ENCODE measurements at places on chromosomes 6 and 20.

GRCh38 chr6:9437836-9438235, 977.0 kb downstream of the TFAP2A start:
- no peak for DNase-seq

GRCh38 chr6:1612299-1612973, 2.7 kb downstream of the FOXC1 start:
- no peak for DNase-seq

DNA sequence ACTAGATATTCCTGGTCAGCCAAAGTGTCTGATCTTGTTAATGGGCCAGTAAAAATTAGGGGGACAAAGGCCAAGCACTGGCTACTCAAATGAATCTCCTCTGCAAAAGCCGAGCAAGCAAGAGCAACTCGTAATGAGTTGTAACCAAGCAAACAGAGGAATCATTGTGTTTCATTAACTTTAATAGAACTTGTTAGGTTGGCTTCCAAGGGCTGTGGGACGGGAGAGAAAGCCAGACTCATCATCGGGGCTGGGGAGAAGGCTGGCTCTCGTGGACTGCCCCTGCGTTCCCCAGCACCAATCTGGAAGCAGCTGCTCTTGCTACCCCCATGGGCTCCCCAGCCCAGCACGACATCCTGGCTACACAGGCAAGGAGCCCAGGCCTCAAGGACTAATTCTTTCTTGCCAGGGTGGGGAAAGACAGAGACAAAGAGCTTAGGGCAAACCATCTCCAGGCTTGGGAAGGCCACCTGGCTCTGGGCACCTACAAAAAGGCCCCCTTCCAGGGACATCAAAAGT, 10.5 kb upstream of the SCUBE3 start:
- no peak for DNase-seq

DNA sequence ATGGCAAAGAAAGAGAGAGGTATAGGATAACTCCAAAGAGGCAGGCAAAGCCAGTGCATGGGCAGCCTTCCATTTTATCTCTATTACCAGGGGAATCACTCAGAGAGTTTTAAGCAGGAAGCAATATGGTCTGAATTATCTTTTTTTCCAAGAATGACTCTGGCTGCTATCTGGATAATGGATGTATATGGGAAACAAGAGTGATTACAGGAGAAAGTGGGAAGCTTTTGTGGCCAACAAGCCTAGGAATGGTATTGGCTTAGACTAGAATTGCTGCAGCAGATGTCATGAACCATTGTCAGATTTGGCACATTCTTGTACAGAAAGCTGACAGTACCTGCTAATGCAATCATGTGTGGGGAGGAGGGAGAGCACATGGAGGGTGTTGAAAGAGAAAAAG, 73.0 kb upstream of the BTBD3 start:
- no peak for DNase-seq

- DNase-seq = no peak
These were observed 175.1 kb upstream of the PDE10A start for GRCh38 chr6:165837948-165838745.

DNA sequence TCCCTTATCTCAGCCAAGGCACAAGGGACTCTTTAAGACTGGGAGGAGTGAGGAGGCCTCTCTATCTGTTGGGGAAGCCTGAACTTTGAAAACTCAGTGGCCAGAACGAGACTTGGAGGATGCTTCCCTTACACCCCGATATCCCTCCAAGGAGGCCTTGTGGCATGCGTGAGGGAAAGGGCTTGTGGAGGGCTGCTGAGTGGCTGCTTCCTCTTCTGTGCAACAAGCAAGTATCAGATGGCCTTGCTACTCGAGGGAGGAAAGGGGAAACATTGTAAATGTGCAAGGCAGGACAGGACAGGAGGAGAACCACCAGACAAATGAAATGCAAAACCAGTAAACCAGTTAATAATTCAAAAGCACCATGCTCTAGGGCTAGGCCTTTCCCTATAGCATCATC, 306.5 kb upstream of the MAP3K7 start:
- DNase-seq = no peak

DNA sequence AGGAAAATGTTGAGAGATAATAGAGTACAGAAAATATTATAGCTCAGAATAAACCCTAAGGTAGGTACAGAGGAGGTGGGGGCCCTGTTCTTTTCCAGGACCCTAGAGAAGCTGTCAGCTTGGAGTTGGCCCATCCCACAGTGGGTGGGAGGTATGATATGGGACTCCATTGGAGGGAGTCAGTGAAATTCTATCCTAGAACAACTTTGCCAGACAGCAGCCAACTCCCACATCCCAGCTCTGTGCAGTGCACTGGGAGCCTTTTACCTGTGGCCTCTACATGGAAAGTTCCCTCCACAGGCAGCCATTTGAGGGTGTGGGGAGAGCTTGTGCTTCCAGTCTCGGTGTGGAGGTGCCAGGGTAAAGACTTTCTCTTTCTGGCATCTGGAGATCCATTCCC, 36.8 kb upstream of the CLIC5 start:
- no peak for DNase-seq

GRCh38 chr6:81562169-81562568, 190.3 kb downstream of the TENT5A start:
- DNase-seq = no peak

DNA sequence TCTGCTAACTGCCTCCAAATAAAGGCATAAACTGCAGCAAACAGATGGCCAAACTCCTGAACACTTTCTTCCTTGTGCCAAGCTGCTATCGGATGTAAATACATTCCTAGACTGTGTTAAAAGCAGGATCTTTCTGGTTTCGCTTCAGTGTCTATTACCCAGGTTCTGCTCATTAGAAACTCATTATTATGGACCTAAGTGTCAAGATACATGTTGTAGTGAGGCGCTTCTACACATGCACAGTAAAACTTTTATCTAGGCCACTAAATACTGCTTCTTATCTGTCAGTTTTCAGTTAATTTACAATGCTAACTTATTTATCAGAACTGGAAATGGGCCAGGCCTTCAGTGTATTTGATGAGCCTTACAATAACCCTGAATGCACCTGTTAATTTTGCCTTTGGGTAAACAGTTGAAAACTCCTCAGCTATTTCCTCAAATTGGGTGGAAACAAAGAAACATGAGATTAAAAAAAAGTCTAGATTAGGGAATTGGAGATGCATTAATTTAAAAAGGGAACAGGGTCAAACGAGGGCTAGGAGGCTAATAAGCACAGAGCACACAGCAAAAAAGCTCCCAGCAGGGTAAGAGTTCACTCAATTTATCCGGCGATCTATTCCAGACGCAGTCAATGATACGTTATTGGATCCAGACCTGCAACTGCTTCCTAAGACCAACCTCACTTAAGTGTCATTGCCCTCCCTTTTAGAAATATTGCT, 240.6 kb downstream of the FOXC1 start:
- DNase-seq = no peak

DNA sequence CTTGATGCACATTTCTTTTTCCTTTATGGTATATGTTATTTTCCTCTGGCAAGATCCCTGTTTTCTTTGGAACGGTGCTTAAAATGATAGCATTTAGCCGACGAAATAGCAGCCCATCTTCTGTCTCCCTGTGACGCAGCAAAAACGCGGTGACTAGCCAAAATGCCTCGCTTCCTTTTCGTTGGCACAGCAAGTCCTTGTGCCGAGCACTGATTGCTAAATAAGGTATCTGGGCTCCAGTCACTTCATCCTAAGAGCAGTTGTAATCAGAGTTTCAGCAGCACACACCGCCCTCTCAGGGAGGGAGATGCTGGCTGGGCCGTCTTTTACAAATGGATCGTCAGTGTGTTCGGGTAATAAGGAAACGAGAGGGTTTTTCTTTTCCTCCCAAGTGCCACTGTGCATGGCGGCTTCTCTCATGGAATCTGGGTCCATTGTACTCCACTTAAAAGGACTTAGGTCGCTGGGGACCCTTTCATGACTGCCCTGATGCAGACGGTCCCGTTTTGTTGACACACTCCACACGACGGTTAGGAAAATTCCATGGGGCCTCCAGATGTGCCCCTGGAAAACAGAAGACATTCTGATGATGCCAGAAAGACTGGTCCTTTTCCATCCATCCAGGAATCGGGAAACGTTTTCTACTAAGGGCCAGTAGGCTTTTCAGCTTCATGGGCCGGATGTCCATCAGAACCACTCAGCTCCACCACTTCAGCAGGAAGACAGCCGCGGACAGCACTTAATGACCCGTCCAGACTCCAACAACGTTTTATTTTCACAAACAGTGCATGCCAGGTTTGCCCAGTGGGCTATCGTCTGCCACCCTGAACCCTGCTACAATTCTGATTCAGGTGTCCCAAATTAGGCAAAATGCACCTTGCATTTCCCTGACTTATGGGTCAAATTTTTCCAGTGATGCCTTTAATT, 185.5 kb downstream of the CDH4 start:
- DNase-seq = peak; percentile 61

DNA sequence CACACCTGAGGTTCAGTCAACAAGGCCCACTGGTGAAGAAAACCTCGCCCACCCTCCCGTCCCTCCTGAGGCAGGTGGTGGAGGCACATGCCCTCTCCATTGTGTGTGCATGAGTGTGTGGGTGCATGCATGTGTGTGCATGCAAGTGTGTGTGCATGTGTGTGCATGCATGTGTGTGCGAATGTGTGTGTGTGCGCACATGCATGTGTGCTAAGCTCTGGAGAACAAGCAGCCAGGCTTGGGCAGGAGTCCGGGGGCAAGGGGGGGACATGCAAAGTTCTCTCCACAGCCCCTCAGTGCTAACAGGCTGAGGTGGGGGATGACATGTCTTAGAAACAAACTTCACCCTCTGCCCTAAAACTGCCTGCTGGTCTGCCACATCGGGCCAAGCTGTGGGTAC, 3.1 kb upstream of the HSPA12B start:
- no peak for DNase-seq

DNA sequence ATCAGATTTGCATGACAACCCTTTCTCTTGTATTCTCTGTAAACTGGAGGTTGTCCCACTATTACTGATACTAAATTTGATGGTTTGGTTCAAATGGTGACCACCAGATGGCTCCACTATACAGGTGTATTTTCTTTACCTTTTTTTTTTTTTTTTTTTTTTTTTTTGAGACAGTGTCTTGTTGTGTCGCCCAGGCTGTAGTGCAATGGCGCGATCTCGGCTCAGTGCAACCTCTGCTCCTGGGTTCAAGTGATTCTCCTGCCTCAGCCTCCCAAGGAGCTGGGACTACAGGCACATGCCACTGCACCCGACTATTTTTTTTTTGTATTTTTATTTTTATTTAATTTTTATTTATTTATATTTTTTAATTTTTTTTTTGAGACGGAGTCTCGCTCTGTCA, 6.6 kb upstream of the WTAP start:
- no peak for DNase-seq

DNA sequence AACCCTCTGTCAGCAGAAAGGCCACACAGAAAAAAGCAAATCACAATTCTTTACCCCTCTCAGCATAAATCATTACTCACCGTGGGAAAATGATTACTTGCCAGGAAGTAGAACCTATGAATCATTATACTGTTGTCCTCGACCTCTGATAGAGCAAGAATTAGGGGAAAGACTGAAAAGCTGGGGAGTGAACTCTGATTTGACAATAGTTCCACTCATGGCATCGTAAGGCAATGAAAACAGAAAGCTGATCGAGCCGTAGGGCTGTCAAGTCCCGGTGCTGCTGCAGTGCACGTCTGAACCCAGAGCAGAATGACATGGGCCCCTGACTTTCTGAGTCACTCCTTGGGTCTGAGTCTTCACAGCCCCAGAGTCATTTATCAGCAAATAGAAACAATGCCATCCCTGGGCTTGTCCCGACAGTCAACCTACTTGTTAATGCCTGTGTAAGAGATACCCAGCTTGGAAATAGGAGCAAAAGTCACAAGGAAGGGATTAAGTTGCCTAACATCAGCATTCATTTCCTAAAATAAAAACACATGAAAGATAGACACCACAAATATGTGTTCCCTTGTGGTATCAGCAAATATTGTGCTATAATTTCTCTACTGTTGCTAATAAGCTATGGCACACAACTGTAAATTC, 224.8 kb upstream of the MARCKS start:
- DNase-seq = peak; percentile 56

GRCh38 chr20:53840532-53840931, 229.9 kb downstream of the BCAS1 start:
- DNase-seq = no peak

- no peak for DNase-seq
These were observed 11.8 kb downstream of the MAP3K4 start for GRCh38 chr6:161003336-161003735.

GRCh38 chr6:38138374-38138773, 318.8 kb downstream of the ZFAND3 start:
- DNase-seq = no peak

- DNase-seq = no peak
These were observed 146.8 kb downstream of the LAMA2 start for GRCh38 chr6:129029778-129030177.

- DNase-seq = no peak
These were observed 36.0 kb upstream of the MTRF1L start for GRCh38 chr6:153038378-153039057.

DNA sequence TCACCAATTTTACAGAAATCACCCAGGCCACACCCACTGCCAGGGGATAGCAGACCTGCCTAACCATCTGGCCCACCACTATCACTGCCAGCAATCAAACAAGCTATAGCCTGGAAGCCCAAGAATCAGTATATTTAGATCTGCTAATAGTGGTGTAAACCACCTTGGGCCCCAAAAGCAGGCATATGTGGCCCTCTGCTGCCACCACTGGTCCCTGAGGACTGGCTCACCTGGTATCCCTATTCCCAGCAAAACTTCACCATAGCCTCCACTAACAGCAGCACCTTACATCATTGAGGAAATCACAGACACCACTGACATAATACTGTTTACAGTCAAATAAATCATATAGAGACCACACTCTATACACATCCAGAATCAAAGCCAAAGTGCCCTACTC, 880.4 kb upstream of the MAN1A1 start:
- DNase-seq = no peak

- DNase-seq = no peak
These were observed 76.0 kb upstream of the ADTRP start for GRCh38 chr6:11854408-11855165.

- no peak for DNase-seq
These were observed 4.5 kb downstream of the SOX12 start for GRCh38 chr20:329851-330232.

- no peak for DNase-seq
These were observed 50.6 kb upstream of the FUCA2 start for GRCh38 chr6:143562143-143562542.

- DNase-seq = peak; percentile 52
These were observed 60.4 kb upstream of the QKI start for GRCh38 chr6:163354085-163354484.

DNA sequence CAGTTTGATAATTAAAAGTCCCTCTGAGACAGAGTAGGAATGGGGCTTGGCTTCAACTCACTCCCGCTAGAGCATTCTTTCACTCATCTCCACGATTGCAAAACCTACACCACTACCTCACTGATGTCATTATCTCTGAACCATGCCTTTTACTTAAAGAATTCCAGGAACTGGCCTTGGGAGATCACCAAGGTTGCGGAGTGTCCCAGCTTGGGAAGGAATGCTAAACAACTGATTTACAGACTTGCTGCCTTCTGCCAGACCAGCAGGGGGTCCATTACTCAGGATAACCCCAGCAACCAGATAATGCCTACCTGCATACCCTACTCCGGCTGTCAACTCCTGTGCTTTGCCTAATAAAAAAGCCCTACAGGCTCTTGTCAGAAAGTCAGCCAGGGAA, 102.2 kb upstream of the RALGAPA2 start:
- DNase-seq = no peak
